Progenitor cell of endocrine pancreas (in vitro differentiated cells): ENCODE measurements at places on chromosomes 7 and 10. TPM values are rescaled to one million over a fixed set of nuclear protein-coding genes. Genes with fewer than 3 reads are reported as not detected.
A peak's percentile ranks its signal among the peaks of the same experiment; 100 is the strongest.

GRCh38 chr7:89593125-89593524 is 561.1 kb upstream of the STEAP1 start:
- no peak for DNase-seq

DNA sequence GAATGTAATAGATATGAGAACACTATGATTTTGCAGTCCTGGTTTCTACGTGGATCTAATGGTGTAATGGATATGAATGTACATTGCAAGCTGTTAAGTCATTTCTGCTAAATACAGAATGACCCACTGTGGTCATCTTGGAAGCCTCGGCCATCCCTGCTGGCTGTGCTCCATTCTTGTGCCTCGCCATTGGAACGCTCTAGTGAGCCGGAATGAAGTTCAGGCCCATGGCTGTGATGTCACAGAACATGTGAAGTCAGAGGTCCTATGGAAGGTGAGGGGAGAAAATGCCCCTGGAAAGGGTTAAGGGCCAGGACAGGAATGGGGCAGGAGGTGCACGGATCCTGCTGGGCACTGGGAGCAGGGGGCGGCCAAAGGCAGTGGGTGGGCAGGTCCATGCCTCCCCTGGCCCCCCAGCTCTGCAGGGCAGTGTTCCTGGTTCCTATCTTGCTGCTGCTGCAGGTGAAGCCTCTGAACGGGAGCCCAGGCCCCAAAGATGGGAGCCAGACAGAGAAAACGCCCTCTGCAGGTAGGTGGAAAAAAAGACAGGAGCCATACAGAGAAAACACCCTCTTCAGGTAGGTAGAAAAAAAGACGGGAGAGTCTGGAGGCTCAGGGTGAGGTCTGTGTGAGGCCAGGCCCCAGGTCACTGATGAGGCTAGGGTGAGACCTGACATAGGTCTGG is at the start of gene LLCFC1:
Gene LLCFC1, plus strand, starts transcription at position 259 of the 685 bp plus-strand sequence. Its CDS starts 138 bp downstream, at position 397.
- DNase-seq = no peak

GRCh38 chr7:50653981-50654425 is 88.8 kb upstream of the DDC start:
- no peak for DNase-seq

DNA sequence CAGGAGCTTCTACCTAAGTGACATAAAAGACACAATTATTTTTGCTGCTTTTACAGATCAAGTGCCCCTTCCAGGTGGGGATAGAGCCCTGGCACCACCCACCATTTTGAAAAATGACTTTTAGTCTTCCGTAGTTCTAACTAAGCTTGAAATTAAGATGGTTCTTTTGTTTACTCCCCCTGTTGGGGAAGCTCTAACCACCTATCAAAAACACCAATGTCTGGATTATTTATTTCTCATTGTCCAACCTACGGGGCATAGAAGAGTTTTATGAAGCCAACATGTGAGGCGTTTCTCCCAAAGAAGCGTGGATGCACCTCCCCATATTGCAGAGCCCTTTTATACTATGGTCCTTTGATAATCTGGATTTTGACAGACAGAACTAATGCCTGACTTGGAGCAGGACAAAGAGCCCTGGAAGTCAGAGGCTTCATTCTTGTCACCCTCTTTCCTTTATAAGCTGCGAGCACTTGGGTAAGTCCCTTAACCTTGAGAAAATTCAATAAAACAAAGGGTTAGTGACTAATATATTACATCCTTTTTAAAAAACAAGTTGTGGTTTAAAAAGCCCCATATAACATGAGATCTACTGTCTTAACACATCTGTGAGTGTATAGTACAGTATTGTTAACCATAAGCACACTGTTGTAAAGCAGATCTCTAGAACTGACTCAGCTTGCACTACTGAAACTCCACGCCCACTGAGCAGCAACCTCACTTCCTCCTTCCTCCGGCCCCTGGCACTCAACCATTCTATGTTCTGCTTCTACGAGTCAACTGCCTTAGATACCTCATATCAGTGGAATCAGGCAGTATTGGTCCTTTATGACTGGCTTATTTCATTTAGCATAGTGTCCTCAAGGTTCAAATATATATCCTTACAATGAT is 67.5 kb downstream of the ATXN7L1 start:
- no peak for DNase-seq

- DNase-seq = no peak
Measured at GRCh38 chr7:69182596-69183467, 415.4 kb upstream of the AUTS2 start.

DNA sequence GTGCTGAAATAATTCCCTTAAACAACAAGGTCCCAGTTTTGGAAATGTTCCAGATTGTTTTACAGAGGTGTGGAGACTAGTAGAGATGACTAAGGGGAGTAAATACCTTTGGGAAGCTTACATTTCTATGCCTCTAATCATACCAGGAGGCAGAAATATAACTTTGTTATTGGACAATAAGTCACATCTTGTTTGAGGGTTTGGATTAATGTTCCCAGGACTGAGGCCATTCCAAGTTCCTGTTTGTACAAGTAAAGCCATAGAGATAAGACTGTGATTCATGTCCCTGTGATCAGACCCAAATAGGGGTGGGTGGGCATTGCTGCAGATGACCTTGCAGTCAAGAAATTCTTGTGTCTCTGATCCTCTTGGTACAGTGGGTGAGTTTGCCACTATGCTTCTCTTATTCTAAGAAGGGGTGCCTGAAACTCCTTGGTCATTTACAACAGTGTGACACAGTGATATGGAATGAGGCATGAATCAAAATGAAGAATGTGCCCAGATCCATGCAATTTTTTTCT is 508.3 kb downstream of the SORCS3 start:
- no peak for DNase-seq

DNA sequence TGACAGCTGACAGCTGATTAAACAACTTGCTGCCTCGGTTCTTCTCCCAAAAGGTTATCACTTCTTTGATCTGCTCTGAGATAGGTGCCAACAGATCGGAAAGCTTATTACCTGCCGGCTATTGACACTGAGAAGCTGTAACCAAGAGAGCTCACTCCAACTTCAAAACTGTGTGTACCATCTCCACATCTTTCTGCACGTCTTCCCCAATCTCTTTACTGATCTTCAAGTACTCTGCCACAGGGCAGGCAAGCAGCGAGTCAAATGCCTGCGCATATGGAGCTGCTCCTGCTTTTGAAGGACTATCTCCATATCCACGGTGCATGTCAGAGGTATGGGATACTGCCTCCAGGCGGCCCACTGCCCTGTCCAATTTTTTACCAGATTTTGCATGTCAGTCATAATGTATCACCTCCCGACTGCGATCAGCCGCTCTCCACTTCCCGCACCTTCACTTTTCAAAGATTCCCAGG is 352 bp upstream of the ZNF485 start:
- DNase-seq = no peak

DNA sequence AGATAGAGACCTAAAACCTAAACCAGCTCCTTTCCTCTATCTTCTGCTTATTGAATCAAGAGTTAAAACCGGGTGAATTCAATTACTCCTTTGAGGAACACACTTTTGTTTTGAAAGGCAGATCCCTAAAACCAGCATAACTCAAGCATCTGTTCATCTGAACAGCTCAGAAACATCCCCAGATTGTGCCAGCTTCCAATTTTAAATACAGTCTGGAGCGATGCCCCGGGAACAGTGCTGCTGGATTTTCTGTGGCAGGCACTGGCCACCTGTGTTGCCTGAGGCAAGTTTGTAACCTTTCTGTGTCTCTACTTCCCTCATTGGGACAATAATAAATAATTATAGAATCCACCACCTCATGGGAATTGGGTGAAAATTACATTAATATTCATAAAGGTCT is 281.4 kb upstream of the NFE2L3 start:
- DNase-seq = no peak

DNA sequence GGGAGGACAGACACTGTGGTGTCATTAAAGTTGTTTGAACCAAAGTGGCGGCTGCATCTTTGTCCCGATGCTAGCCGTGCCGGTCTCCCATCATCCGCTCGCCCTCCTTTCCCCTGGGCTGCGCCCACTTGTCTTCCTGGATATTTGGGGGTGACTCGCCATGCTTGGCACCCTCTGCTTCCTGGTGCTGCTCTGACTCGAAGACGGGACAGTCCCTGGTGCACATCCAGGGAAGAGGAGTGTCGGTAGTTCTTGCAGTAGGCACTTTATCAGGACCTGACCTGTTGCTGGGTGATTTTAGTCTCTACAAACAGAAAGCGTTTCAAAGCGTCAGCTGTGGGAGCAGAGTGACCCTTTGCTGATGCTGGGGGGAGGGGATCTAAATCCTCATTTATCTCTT is 68.3 kb upstream of the DNAJB6 start:
- DNase-seq = no peak

DNA sequence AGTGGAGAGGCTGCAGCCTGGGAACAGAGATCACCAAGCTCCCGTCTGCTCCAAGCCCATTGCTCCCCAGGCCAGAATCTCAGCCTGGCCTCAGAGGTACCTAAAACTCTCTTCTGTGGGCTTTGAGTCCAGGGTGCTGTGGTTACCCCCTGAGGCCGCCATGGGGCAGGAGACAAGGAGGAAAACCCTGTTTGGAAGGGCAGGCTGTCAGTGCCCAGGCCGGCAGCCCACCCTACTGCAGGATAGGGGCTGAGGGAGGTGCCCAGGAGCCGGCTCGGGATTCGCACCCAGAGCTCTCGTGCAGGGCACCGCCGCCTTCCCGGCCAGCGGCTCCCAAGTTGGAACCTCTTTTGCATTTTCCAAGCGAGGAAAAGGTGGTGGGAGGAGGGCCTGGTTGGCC is 24.5 kb downstream of the UNCX start:
- DNase-seq = no peak

DNA sequence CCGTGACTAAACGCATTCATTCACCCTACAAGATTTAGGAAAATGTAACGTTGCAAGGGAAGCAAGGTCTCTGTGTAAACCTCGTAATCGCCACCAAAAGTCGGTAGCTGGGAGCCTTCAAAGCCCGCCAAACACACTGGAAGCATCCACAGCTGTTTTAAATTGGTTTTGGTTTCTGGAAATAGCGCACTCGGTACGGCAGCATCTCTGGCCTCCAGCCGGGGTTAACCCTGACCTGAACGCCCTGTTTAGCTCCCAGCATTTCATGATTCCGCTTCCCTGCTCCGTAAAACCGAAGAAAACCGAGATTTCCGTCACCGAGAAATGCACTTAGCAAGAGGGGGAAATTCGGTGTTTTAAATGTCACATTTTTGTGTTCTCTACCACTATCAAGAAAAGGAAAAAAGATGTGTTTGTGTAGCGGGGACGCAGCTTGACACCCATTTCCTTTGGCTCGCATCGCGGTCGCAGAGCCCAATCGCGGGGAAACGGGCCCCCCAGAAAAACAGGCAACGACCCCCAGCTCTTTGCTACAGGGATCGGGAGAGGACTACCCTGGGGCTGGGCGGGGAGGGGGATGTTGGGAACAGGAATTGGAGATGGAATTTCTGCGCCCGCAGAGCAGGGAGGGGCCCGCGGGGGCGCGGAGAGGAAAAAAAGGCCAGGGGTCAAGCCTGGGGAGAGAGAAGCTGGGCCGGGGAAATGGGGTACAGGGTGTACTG is 646 bp downstream of the SGCE start:
- no peak for DNase-seq

DNA sequence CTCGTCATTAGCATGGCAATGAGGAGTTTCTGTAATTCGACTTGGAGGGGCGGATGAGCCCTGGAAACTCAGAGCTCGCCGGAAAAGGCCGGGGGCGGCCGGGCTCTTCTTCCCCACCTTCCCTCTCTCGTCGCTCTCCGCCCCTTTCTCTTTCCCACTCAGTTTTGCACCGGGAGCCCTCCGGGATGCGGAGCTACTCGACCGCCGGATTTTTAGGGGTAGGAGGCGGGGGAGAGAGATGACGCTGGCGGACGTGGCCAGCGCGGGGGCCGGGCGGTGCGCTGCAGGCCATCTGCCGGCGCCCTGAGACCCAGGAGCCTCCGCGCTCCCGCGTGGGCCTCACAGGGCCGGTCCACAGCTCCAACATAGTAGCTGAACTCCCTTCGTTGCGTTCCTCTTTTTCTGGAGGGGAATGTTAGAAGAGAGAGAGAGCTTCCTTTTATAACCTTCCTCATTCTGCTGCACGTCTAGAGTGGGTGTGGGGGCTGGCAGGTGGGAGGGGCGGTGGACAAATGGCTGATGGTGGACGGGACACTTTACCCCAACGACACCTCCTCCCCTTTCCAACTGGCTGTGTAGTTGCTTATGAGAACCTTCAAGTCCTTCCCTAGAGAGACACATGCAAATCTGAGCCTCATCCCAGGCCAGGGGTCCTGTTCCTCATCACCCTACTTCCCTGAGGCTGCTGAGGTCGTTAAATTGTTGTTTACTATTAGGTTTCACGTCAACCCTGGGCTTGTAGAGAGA is 1.1 kb upstream of the HOXA1 start:
- DNase-seq = no peak

DNA sequence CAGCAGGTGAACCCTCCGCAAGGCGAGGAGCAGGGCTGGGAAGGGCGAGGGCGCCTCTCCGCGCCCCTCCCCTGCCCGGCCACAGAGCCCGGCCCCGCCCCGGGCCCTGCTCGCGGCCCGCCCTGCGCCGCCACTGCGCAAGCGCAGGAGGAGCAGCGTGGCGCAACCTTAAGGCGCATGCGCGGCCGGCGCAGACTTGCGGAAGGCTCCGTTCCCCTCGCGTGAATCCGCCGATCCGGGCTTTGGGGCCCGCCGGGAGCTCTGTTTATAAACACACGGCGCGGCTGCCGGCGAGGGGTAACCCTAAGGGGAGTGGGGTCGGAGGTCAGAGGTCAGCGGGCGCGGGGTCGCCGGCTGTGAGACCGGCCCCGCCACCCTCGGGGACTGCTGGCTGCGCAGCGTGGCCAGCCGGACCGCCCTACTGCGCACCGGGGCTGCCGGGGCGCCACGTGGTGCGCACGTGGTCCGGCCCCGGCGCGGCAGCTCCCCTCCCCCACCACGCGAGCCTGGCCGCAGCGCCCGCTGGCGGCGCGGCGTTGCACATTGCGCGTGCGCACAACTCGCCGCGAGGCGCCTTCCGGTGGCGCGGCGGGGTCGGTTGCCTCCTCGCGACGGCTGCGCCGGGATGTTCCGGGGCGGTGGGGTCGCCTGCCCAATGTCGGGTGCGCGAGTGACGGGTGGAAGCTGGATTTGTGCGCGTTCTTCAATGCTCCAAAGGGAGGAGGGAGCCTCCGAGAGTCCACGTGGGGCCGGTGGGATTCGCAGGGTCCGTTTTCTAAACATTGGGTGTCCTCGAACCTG is 40.2 kb upstream of the FOXK1 start:
- DNase-seq = peak; percentile 93

- DNase-seq = no peak
Measured at GRCh38 chr10:56895306-56895705, 534.2 kb upstream of the ZWINT start.

DNA sequence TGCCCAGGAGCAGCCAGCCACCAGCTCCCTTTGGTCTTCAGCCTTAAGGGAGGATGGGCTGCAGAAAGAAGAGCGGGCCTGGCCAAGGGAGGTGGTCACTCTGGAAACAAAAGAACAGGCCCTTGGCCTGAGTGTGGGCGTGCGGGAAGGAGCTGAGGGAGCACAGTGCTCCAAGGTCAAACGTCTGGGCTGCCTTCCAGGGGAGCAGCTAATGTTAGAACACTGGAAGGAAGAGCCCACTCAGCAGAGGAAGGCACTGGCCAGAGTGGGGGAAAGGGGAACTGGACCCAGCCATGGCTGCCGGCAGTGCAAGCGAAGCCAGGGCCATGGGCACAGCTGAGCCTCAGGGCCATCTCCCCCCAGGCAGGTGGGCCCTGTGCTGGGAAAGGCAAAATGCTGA is 42.7 kb downstream of the FAM53B start:
- DNase-seq = no peak

Gene AGAP5
- total RNA-seq = 15.5 and 17.3 TPM in 2 replicates

Gene HYCC1
- 65.2 and 66.0 TPM in 2 replicates for total RNA-seq

Gene LDB3
- 0.26 and 0.31 TPM in 2 replicates for total RNA-seq

Gene SYCE1
- not detected in 2 replicates for total RNA-seq

Gene CTBP2
- 182 and 183 TPM in 2 replicates for total RNA-seq
